ENCODE measurements at places on chromosomes 1 and 21.
A peak's percentile ranks its signal among the peaks of the same experiment; 100 is the strongest.

GRCh38 chr1:11345971-11346715 lies 73.1 kb downstream of the UBIAD1 start:
- H3K27me3 ChIP-seq, result no peaks in the 10 kb centered on the region
- H3K36me3 ChIP-seq, result no peaks in the 10 kb centered on the region
- no peak overlapping the region for H3K4me3 ChIP-seq
- no peak overlapping the region for H3K27ac ChIP-seq

- peaks cover 58% of the 10 kb centered on the region for H3K4me1 ChIP-seq
- peak; percentile 23 for DNase-seq
- no peaks in the 10 kb centered on the region for H3K27me3 ChIP-seq
- H3K27ac ChIP-seq, result peak overlapping the region; percentile 100
These were observed 5.5 kb upstream of the PTP4A2 start for GRCh38 chr1:31943546-31944184.

- H3K27ac ChIP-seq, result no peak overlapping the region
- DNase-seq, result no peak
- no peak overlapping the region for H3K4me3 ChIP-seq
- no peaks in the 10 kb centered on the region for H3K36me3 ChIP-seq
- no peaks in the 10 kb centered on the region for H3K27me3 ChIP-seq
These were observed 61.2 kb downstream of the CRP start for GRCh38 chr1:159653201-159653600.

- no peak overlapping the region for H3K27ac ChIP-seq
- no peaks in the 10 kb centered on the region for H3K27me3 ChIP-seq
- no peaks in the 10 kb centered on the region for H3K4me1 ChIP-seq
- no peak overlapping the region for H3K4me3 ChIP-seq
- no peaks in the 10 kb centered on the region for H3K36me3 ChIP-seq
- DNase-seq, result no peak
These were observed 108.9 kb upstream of the NEK7 start for GRCh38 chr1:198047913-198048312.

GRCh38 chr1:43835082-43836021 lies 98.2 kb upstream of the ARTN start:
- peak overlapping the region; percentile 48 for H3K27ac ChIP-seq
- H3K4me3 ChIP-seq, result no peak overlapping the region
- H3K27me3 ChIP-seq, result no peaks in the 10 kb centered on the region
- H3K4me1 ChIP-seq, result peaks cover 15% of the 10 kb centered on the region
